ENCODE measurements at places on chromosomes 16 and 17. TPM values are rescaled to one million over a fixed set of nuclear protein-coding genes. Genes with fewer than 3 reads are reported as not detected.

ACBD4 gene
- 4.7 TPM for polyA plus RNA-seq

ACTG1 gene
- 10,663 TPM for polyA plus RNA-seq

FSCN2 gene
- 0.46 TPM for polyA plus RNA-seq

PRSS8 gene
- 0.11 TPM for polyA plus RNA-seq

PLXDC1 gene
- 0.03 TPM for polyA plus RNA-seq

SLC47A1 gene
- polyA plus RNA-seq, result 8.0 TPM

GGT6 gene
- not detected for polyA plus RNA-seq

HBA1 gene
- not detected for polyA plus RNA-seq

TNFRSF17 gene
- polyA plus RNA-seq, result not detected

NLGN2 gene
- 15.5 TPM for polyA plus RNA-seq

ITGA3 gene
- 129 TPM for polyA plus RNA-seq

ZPBP2 gene
- polyA plus RNA-seq, result not detected

HNF1B gene
- not detected for polyA plus RNA-seq

ZNF598 gene
- 43.3 TPM for polyA plus RNA-seq

ECI1 gene
- 48.3 TPM for polyA plus RNA-seq

SHISA6 gene
- polyA plus RNA-seq, result not detected

MT1F gene
- polyA plus RNA-seq, result 2.2 TPM

PIGQ gene
- polyA plus RNA-seq, result 82.9 TPM

ZDHHC7 gene
- polyA plus RNA-seq, result 46.2 TPM

TBX2 gene
- not detected for polyA plus RNA-seq

TP53TG3E gene
- polyA plus RNA-seq, result not detected

KRT10 gene
- polyA plus RNA-seq, result 5.1 TPM

PRAC2 gene
- not detected for polyA plus RNA-seq

CSH1 gene
- not detected for polyA plus RNA-seq

RAB37 gene
- 0.10 TPM for polyA plus RNA-seq

MEIOC gene
- 0.19 TPM for polyA plus RNA-seq

CDH5 gene
- 836 TPM for polyA plus RNA-seq

UBE2Z gene
- polyA plus RNA-seq, result 106 TPM

TEKT1 gene
- polyA plus RNA-seq, result not detected

SCGB1C2 gene
- polyA plus RNA-seq, result not detected

TBC1D3I gene
- polyA plus RNA-seq, result 0.26 TPM

EVPLL gene
- not detected for polyA plus RNA-seq

YBX2 gene
- 0.18 TPM for polyA plus RNA-seq

KCNH6 gene
- 0.07 TPM for polyA plus RNA-seq

RPRML gene
- 0.16 TPM for polyA plus RNA-seq

EMP2 gene
- polyA plus RNA-seq, result 19.0 TPM

VPS9D1 gene
- 17.3 TPM for polyA plus RNA-seq

UMOD gene
- polyA plus RNA-seq, result not detected

CDRT15 gene
- not detected for polyA plus RNA-seq

SLC16A11 gene
- 1.4 TPM for polyA plus RNA-seq

PRCD gene
- polyA plus RNA-seq, result not detected

CEMP1 gene
- not detected for polyA plus RNA-seq

HIC1 gene
- 20.2 TPM for polyA plus RNA-seq

TP53TG3 gene
- not detected for polyA plus RNA-seq

Measured in endothelial cell of umbilical vein (primary cell).